ENCODE measurements at places on chromosomes 2 and 18.

- no peak for DNase-seq
Measured at GRCh38 chr2:26875065-26875634, 27.2 kb downstream of the DPYSL5 start.

GRCh38 chr18:12599543-12599942 lies 58.4 kb downstream of the SPIRE1 start:
- DNase-seq = no peak

- no peak for DNase-seq
Measured at GRCh38 chr18:8253944-8254343, 355.3 kb upstream of the RAB12 start.

DNA sequence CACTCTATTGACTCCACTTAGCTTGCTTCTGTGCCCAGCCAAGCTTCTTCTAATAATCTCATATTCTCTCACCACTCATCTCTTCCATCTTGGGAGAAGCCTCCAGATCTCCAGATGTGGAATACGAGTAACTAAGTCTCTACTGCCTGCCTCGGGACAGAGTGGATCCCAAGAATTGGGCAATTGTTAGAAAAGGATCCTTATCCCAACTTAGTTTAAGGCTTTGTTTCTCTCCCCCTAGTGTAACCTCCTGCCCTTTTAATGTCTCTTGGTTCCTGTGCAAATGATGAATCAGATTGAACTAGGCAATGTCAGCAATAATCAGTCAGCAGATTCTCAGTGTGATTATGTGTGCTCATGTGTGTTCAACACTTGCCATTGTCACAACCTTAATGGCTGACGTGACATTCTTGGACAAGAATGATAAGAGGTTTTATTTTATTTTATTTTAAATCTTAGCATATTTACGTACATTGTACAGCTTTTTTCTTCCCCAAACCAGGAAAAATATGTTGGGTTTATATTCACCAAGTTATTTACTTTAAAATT lies 59.7 kb downstream of the MYO3B start:
- no peak for DNase-seq

GRCh38 chr2:144624451-144624850 lies 104.5 kb upstream of the ZEB2 start:
- no peak for DNase-seq

GRCh38 chr2:109162999-109163398 lies 34.0 kb downstream of the SH3RF3 start:
- no peak for DNase-seq
